ENCODE measurements at places on chromosomes 2 and 18.

DNA sequence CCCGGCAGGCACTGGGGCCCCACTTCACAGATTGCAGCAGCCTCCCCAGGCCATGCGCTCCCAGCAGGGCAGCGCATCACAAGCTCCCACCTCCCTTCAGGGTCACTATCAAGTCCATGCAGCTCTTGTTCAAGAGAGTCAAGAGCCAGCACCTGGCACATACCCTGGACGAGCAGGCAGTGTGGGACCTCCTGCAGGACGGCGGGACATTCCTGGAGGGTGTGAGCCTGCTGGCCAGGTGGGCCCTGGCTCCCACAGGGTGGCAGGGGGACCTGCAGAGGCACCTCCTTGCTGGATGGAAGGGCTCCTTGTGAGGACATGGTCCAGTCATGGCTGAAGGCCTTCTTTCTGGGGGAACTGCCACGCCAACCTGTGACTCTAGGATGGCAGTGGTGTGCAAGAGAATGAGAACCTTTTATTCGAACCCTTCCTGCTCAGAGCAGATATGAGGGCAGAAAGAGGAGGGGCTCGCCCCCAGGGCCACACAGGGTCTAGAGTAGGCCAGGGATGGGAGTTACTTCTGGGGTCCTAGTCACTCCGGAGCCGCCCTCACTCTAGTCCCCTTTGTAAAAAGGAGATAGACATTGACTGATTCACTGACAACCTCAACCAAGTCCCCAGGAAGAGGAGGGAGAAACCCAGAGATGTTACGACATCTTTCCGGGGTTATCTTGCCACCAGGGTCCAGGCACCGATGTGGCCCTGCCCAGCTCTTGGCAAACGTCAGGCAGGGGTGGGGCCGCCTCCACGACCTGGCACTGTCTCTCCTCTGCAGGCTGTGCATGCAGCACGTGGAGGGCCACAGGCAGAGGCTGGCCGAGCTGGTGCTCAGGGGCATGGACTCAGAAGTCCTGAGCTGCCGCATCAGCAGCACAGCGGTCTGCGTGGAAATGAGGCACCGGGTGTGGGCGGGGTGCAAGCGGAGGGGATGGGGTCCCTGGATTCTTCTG is 31.3 kb downstream of the HJURP start:
- DNase-seq = no peak

DNA sequence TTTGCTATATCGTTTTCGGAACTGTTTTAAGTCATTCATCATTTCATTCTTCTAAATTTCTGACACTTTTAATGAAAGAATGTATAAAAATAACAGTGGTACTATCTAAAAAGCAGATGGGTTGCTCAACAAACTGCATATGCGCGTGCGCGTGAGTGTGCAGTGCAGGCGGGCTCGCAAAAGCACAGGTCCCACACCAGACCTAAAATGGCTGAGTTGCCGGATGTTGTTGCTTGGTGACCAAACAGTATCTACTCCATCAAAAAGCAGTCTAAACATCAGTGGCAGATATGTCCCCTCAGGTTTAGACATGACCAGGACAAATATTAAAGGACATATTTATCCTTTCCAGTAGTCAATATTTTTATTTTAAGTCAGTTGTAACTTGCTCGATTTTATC is 5.1 kb downstream of the NOL4 start:
- DNase-seq = no peak

GRCh38 chr2:391696-392095 is 103.8 kb upstream of the ALKAL2 start:
- DNase-seq = no peak

GRCh38 chr2:221546505-221547225 is 25.4 kb downstream of the EPHA4 start:
- no peak for DNase-seq

GRCh38 chr2:188788621-188789020 is 185.6 kb upstream of the COL3A1 start:
- DNase-seq = no peak
